ENCODE measurements at places on chromosomes 5 and 9.

DNA sequence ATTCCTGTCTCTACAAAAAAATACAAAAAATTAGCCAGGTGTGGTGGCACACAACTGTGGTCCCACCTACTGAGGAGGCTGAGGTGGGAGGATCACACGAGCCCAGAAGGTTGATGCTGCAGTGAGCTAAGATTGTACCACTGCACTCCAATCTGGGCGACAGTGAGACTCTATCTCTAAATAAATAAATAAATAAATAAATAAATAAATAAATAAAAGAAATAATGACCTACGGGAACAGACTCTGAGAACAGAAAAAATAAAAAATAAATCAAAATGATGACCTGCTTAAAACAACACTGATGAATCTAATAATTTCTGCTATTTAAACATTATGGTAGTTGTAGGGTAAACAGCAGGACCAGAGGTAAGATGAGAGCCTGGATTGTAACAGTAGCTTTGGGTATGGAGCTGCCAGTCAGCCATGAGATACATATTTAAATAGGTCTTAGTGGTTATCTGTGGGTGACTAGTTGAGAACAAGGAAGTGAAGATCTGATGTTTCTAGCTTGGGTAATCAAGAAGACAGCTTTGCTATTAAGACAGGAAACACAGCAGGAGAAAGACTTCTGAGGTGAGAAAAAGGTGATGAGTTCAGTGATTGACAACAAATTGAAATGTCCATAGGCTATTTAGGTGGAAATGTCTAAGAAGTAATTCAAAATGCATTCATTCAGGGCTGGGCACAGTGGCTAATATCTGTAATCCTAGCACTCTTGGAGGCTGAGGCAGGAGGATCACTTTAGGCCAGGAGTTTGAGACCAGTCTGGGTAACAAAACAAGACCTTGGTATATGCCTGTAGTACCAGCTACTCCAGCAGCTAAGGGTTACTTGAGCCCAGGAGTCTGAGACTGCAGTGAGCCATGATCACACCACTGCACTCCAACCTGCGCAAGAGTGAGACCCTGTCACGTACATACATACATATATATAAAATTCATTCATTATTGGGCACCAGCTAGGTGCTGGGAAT lies 11.0 kb downstream of the RNF145 start:
- no peaks in the 10 kb centered on the region for H3K27me3 ChIP-seq
- no peak overlapping the region for H3K27ac ChIP-seq
- no peaks in the 10 kb centered on the region for H3K4me1 ChIP-seq
- DNase-seq, result no peak

- no peaks in the 10 kb centered on the region for H3K36me3 ChIP-seq
- peak overlapping the region; percentile 83 for H3K4me3 ChIP-seq
- no peaks in the 10 kb centered on the region for H3K27me3 ChIP-seq
Observed at GRCh38 chr5:124743602-124744169, 2.8 kb downstream of the ZNF608 start.

DNA sequence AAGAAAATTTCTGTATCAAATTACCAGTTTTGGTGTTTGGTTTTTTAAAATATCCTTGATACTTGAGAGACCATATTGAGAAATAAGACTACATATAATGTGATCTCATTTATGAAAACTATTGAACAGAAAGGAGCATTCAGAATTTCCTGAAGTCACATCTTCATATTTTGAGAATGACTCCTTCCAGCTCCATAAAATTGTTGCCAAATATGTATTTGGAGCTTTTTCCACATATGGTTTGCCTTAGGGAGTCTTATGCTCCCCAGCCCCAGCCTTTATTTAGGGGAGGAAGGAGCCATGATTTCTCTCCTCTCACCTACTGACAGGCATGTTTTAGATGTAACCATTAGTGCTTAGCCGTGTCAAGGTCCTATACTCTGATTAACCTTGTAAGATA lies 51.1 kb downstream of the GCNT1 start:
- peaks cover 2% of the 10 kb centered on the region for H3K4me1 ChIP-seq
- no peak overlapping the region for H3K4me3 ChIP-seq
- no peak overlapping the region for H3K27ac ChIP-seq

GRCh38 chr5:72468606-72469005 lies 38.6 kb downstream of the ZNF366 start:
- H3K27ac ChIP-seq, result no peak overlapping the region
- no peaks in the 10 kb centered on the region for H3K36me3 ChIP-seq
- no peaks in the 10 kb centered on the region for H3K27me3 ChIP-seq
- H3K4me1 ChIP-seq, result peaks cover 4% of the 10 kb centered on the region
- H3K4me3 ChIP-seq, result no peak overlapping the region
- DNase-seq, result no peak

GRCh38 chr5:94577466-94578245 lies 40.7 kb downstream of the KIAA0825 start:
- H3K27ac ChIP-seq, result no peak overlapping the region
- H3K4me3 ChIP-seq, result no peak overlapping the region
- DNase-seq, result no peak
- H3K36me3 ChIP-seq, result no peaks in the 10 kb centered on the region
- H3K4me1 ChIP-seq, result no peaks in the 10 kb centered on the region
- no peaks in the 10 kb centered on the region for H3K27me3 ChIP-seq

DNA sequence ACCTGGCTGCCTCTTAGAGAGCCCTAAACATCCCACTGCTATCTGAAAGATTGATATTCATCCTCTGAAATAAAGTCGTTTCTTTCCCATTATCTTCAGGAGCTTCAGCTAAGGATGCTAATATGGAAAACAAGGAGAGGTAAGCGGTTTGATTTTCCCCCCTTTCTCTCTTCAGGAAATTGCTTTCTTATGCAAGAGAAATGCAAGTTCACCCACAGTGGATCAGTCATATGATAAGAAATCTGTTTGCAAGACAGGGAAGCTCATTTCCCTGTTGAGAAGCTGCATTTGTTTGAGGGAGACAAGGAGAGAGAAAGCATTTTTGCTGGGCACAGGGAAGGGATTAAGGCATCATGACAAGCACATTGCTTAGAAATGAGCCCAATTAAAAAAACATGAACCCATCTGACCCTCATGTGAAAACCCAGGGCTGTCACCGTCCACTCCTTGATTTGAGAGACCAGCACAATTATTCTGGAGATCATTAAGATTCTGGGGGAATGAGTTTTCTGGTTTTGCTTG lies 53.7 kb upstream of the BOD1 start:
- H3K4me1 ChIP-seq, result no peaks in the 10 kb centered on the region
- no peak overlapping the region for H3K27ac ChIP-seq
- H3K4me3 ChIP-seq, result no peak overlapping the region
- DNase-seq, result peak; percentile 8
- no peaks in the 10 kb centered on the region for H3K36me3 ChIP-seq
- no peaks in the 10 kb centered on the region for H3K27me3 ChIP-seq

GRCh38 chr5:144522698-144523097 lies 352.0 kb downstream of the KCTD16 start:
- no peaks in the 10 kb centered on the region for H3K4me1 ChIP-seq
- H3K4me3 ChIP-seq, result no peak overlapping the region
- no peak for DNase-seq
- H3K27ac ChIP-seq, result no peak overlapping the region

GRCh38 chr9:119781886-119782285 lies 412.7 kb upstream of the BRINP1 start:
- no peak overlapping the region for H3K27ac ChIP-seq
- no peak overlapping the region for H3K4me3 ChIP-seq
- no peak for DNase-seq

DNA sequence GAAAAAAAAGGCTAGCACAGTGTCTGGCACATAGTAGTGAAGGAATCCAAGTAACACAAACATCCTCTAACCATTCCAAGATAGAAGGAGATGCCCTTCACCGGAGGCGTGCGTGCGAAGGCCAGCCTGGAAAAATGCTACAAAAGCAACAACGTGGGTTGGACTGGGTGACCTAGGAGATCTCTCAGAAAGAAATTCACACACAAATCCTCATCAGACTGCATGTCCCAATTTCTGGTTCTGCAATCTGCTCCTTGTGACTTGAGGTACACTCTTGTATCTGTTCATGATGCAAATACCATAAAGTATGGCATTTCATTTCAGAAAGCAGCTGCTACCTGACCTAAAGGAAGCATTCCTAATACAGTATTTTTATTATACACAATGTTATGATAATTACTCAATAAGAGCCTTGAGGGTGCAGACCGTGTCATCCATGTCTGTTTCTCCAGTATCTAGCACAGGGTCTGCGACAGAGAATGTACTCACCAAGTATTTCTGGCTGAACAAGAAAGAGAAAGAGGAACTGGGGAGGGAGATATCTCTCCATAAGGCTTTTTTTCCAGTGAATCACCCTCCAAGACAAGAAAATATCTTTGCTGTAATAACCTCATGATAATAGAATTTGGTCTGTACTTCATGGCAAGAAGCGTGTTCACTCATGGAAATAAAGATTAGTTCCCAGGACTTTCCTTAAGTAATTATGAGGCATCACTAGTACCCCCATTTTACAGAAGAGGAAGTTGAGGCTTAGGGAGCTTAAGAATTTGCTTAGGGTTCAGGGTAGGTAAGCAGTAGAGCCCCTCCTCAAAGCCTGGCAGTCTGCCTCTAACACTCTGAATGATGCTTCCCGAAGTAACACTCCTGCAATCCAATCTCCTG lies 138.3 kb downstream of the CDK5RAP2 start:
- peak overlapping the region; percentile 55 for H3K27ac ChIP-seq
- DNase-seq, result peak; percentile 77
- peaks cover 22% of the 10 kb centered on the region for H3K36me3 ChIP-seq
- H3K4me3 ChIP-seq, result no peak overlapping the region
- H3K27me3 ChIP-seq, result no peaks in the 10 kb centered on the region
- H3K4me1 ChIP-seq, result peaks cover 7% of the 10 kb centered on the region

- peaks cover 4% of the 10 kb centered on the region for H3K4me1 ChIP-seq
- H3K27ac ChIP-seq, result no peak overlapping the region
- H3K4me3 ChIP-seq, result no peak overlapping the region
- H3K36me3 ChIP-seq, result no peaks in the 10 kb centered on the region
- H3K27me3 ChIP-seq, result peaks cover 51% of the 10 kb centered on the region
Observed at GRCh38 chr9:114089206-114089840, 9.8 kb downstream of the KIF12 start.

DNA sequence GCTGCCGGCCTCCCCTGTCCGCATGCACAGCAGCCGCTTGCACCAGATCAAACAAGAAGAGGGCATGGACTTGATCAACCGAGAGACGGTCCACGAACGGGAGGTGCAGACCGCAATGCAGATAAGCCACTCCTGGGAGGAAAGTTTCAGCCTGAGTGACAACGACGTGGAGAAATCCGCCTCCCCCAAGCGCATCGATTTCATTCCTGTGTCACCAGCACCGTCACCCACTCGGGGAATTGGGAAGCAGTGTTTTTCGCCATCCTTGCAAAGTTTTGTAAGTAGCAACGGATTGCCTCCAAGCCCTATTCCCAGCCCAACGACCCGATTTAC lies 75.3 kb downstream of the PIP5K1B start:
- H3K27ac ChIP-seq, result no peak overlapping the region
- H3K4me3 ChIP-seq, result peak overlapping the region; percentile 96
- H3K27me3 ChIP-seq, result no peaks in the 10 kb centered on the region
- H3K36me3 ChIP-seq, result no peaks in the 10 kb centered on the region

DNA sequence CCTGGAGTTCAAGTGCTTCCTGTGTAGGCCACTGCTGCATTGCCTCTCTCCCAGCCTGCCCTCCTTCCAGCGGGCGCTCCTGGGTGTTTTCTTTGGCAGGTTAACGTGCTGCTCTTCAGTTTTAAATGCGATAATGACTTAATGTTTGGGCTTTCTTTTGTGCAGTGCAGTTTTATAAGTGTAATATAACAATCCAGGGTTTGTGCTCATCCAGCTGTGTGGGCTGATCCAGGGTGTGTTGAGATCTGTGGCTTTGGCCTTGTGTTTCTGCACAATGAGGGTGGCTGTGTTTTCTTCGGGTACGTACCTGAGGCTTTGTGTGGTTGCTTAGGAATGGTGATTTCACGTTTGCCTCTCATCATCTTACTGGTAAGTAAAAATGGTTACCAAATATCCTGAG lies 50.6 kb downstream of the PCSK5 start:
- no peaks in the 10 kb centered on the region for H3K36me3 ChIP-seq
- H3K4me3 ChIP-seq, result no peak overlapping the region
- no peak for DNase-seq
- no peak overlapping the region for H3K27ac ChIP-seq
- H3K4me1 ChIP-seq, result no peaks in the 10 kb centered on the region

- H3K36me3 ChIP-seq, result no peaks in the 10 kb centered on the region
- H3K27me3 ChIP-seq, result no peaks in the 10 kb centered on the region
- H3K4me1 ChIP-seq, result no peaks in the 10 kb centered on the region
- DNase-seq, result no peak
- no peak overlapping the region for H3K27ac ChIP-seq
Observed at GRCh38 chr5:102802708-102803458, 47.8 kb downstream of the PAM start.

DNA sequence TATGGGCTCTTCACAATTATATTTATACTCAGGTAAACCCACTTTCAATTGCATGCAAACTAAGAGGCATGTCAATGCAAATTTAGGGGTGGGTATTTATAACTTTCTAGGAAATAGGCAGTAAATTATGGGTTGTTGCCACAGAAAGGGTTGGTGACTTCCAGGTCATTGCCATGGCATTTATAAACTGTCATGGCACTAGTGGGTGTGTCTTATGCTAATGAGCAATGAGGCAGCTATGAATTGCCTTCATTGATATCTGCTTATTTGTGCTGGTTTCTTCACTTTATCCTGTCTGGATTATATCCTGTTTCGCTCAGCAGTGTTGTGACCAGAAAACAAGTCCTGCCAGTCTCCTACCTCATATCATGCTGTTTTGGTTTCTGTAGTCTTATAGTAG lies 597.3 kb upstream of the DAB2 start:
- DNase-seq, result no peak
- no peaks in the 10 kb centered on the region for H3K4me1 ChIP-seq
- H3K4me3 ChIP-seq, result no peak overlapping the region

DNA sequence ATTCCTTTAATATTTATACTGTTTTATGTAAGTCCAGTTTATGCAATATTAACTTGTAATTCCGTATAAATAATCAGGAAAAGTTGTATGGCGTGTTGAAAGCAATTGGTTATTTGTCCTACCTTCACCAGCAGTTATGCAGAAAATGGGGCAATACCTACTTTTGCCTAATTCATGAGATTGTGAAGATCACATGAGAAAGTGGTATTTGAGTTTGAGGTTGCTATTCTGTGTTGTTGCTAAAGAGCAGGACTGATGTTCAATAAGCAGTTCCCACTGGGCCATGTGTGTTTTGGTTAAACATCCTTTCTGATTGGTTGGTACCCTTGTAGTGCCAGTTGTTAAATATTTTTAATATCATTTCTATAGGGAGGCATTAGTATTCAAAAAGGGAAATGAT lies 3.2 kb downstream of the TGFBR1 start:
- DNase-seq, result no peak
- no peak overlapping the region for H3K27ac ChIP-seq
- H3K36me3 ChIP-seq, result peaks cover 3% of the 10 kb centered on the region
- no peaks in the 10 kb centered on the region for H3K27me3 ChIP-seq
- peaks cover 10% of the 10 kb centered on the region for H3K4me1 ChIP-seq

- H3K27me3 ChIP-seq, result no peaks in the 10 kb centered on the region
- H3K27ac ChIP-seq, result no peak overlapping the region
- DNase-seq, result no peak
- H3K4me1 ChIP-seq, result no peaks in the 10 kb centered on the region
- H3K36me3 ChIP-seq, result no peaks in the 10 kb centered on the region
- no peak overlapping the region for H3K4me3 ChIP-seq
Observed at GRCh38 chr9:106321394-106322180, 541.4 kb upstream of the ZNF462 start.

Measured in mesenchymal stem cell (in vitro differentiated cells and primary cell).